ENCODE measurements at places on chromosomes 2 and 18. TPM values are rescaled to one million over a fixed set of nuclear protein-coding genes. Genes with fewer than 3 reads are reported as not detected.

Gene E2F6
- total RNA-seq = 15.6 TPM

Gene SP140
- total RNA-seq = 110 TPM

Gene TWIST2
- total RNA-seq = not detected

Gene C1QL2
- total RNA-seq = not detected

Gene OTOS
- not detected for total RNA-seq

Gene RNASEH1
- 41.4 TPM for total RNA-seq

Gene MYO7B
- total RNA-seq = 0.17 TPM

Gene SULT1C4
- not detected for total RNA-seq

Gene MYOM1
- 0.59 TPM for total RNA-seq

Gene OR6B2
- not detected for total RNA-seq

Gene TXNL1
- total RNA-seq = 93.4 TPM

Gene LRRC30
- total RNA-seq = not detected

Gene RUFY4
- total RNA-seq = not detected

Gene PID1
- total RNA-seq = not detected

Gene SCN3A
- total RNA-seq = not detected

Gene CHST9
- total RNA-seq = not detected

Gene RFX8
- not detected for total RNA-seq

Gene MEP1B
- total RNA-seq = not detected

Gene CNDP1
- not detected for total RNA-seq

Gene DNAH7
- 0.08 TPM for total RNA-seq

Gene CAPN14
- total RNA-seq = 0.29 TPM

Gene CRYBA2
- not detected for total RNA-seq

Gene ABCB11
- not detected for total RNA-seq

Gene RAB12
- 13.7 TPM for total RNA-seq

Gene LHCGR
- not detected for total RNA-seq

Gene NFATC1
- total RNA-seq = 73.8 TPM

Gene UGT1A8
- total RNA-seq = not detected

Gene UBR3
- total RNA-seq = 23.8 TPM

Gene EPC2
- 22.7 TPM for total RNA-seq

Gene POU3F3
- total RNA-seq = not detected

Gene GFPT1
- total RNA-seq = 39.0 TPM

Gene PIEZO2
- total RNA-seq = not detected

Gene LOXHD1
- total RNA-seq = not detected

Gene SNTG2
- 1.1 TPM for total RNA-seq

Gene HAT1
- 84.4 TPM for total RNA-seq

Gene KANSL1L
- total RNA-seq = 4.1 TPM

Gene ETAA1
- 11.6 TPM for total RNA-seq

Gene UGT1A10
- not detected for total RNA-seq

Gene B3GNT7
- 0.25 TPM for total RNA-seq

Gene EMILIN1
- total RNA-seq = 0.48 TPM

Gene AFF3
- total RNA-seq = 0.71 TPM
